ENCODE measurements at places on chromosomes 3 and 15.

- DNase-seq = no peak
Observed at GRCh38 chr3:80898211-80898610, 863.2 kb downstream of the GBE1 start.

- no peak for DNase-seq
Observed at GRCh38 chr3:60801307-60801706, 449.9 kb downstream of the FHIT start.

GRCh38 chr15:63046917-63047760, 4.6 kb downstream of the TPM1 start:
- DNase-seq = no peak

DNA sequence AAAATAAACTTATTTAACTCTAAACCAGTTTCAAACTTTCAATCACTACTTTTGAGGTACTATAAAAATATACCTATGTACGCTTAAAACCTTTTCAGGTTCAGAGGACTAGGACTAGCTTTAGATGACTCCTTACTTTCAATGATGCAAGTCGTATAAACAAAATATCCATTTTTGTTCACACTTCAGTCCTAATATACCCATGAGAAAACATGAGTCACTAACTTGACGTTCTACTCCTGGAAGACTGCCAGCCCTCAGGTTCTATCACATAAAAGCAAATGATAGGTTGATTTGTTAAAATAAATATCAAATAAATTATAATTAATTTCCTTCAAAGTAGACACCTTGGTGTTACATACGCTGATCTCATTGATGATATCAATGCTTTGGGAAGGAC, 10.6 kb upstream of the P3H2 start:
- no peak for DNase-seq

DNA sequence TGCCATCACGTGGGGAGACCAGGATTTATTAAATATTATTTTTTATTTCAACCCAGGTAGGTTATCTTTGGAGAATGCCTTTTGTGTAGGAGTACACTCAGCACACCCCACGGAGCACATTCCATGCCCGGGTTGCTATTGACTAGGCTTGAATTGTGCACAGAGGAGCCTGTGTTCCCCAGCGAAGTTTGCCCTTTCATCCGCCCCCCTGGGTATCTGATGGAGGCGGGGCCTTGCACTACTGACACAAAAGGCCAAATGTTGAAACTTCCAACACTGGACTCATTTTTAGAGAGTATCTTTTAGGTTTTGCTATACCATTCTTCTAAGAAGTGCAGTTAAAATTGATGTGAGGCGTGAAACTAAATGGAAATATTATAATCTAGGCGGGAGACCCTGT, 39.3 kb upstream of the PPP4R2 start:
- DNase-seq = no peak

DNA sequence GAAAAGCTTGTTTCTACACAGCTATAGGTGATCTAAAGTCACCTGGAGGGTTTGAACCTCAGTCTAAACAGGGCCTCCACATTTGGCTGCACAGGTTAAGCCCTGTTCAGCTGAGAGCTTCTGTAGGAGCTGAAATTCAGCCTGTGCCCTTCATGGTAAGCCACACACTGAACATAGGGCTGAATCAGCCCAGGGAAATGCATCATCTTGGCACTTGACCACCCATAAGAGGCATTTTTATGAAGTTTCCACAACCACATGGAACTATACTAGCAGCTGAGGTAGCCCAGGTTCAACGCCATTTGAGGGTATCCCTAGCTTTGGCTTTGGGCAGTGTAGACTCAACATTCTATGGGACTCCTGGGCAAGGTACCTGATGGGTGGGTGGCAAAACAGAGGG, 126.8 kb downstream of the FAM174B start:
- no peak for DNase-seq

DNA sequence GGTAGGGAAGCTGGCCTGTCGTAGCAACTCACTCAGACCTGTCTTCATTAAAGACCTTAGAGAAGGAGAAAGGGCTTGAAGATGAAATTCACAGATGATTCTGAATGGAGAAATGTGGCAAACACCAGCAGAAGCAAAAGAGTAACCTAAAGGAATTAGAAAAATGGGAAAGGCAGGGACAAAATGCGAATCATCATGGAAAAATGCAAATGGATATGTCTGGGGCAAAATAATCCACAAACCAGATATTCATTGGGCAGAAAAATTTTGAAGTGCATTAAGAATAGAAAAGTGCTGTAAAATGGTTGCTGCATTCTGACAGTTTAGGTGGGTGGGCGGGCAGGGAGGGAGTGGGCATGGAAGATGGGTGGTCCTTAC, 156.9 kb upstream of the RASGRP1 start:
- no peak for DNase-seq

- DNase-seq = peak; percentile 75
Observed at GRCh38 chr3:127673191-127674100, 694 bp downstream of the ABTB1 start.

GRCh38 chr15:89926158-89926557, 13.4 kb upstream of the ARPIN start:
- DNase-seq = no peak

DNA sequence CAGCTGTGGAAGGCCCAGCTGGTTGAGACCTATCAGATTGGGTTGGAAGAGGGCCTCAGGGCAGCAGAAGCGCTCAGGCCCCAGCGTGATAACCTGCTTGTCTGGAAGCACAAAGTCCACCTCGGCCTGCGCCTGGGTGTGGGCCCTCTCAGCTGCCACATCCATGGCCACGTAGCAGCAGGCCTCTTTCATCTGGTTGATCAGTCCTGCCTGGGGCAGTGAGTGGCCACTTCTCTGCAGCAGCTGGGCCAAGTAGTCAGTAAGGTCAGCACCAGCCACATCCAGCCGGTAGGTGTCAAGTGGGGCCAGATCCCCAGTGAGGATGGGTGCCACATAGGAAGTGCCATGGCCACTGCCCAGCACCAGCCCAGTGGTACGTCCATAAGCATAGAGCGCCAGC, 3.9 kb upstream of the CAMKV start:
- DNase-seq = no peak

- no peak for DNase-seq
Observed at GRCh38 chr15:73391128-73391872, 22.5 kb upstream of the HCN4 start.

- DNase-seq = no peak
Observed at GRCh38 chr3:39910826-39911464, 101.5 kb downstream of the MYRIP start.

DNA sequence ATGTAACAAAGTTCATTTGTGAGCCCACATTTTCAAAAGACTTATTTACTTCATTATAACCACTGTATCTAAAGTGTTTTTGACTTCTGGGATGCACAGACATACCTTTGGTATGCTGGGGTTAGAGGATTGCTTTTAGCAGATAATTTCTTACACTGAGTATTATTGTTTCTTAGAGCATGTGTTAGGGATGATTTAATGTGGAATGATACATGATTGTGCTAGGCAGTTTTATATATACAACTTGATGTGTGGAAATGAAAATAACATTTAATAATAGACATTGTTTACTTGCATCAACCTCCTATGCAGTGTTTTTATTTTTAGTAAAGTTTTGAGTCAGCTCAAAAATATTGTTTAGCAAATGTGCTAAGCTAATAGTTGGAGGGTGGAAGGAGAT, 3.4 kb downstream of the KIF23 start:
- no peak for DNase-seq

DNA sequence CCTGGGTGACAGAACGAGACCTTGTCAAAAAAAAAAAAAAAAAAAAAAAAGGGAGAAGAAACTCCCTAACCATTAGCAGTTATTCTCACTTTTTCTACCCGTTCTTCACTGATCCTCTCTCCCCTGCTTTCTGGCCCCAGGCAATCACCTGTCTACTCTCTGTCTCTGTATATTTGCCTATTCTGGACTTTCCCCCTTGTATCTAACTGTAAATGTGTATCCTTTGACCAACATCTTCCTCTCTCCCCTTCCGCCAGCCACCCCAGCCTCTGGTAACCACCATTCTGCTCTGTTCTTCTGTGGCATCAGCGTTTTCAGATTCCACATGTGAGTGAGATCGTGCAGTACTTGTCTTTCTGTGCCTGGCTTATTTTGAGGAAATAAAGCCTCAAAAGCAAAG, 6.9 kb downstream of the CYFIP1 start:
- DNase-seq = no peak

DNA sequence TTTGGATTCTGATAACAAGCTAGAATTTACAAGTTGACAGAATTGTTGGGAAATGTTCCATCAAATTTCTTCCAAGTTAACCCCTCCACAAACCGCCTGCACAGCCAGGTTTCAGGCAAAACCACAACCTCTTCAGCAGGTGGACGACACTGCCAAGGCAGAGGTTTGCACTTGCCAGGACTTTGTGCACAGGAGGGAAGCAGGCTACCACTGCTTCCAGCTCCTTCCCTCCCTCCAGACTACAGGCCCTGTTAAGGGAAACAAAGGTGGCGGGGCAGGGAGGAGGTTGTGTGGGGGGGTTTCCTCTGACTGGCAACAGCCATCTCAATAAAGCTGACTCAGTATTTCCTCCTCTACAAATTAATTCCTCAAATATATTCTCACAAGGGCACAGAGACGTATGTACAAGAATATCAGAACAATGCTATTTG, 42.2 kb downstream of the TBC1D2B start:
- no peak for DNase-seq

GRCh38 chr15:47332481-47332880, 384.8 kb upstream of the SEMA6D start:
- no peak for DNase-seq

GRCh38 chr3:13644341-13645117, 95.6 kb downstream of the FBLN2 start:
- no peak for DNase-seq

- DNase-seq = no peak
Observed at GRCh38 chr15:59887211-59887610, 116.9 kb upstream of the FOXB1 start.

DNA sequence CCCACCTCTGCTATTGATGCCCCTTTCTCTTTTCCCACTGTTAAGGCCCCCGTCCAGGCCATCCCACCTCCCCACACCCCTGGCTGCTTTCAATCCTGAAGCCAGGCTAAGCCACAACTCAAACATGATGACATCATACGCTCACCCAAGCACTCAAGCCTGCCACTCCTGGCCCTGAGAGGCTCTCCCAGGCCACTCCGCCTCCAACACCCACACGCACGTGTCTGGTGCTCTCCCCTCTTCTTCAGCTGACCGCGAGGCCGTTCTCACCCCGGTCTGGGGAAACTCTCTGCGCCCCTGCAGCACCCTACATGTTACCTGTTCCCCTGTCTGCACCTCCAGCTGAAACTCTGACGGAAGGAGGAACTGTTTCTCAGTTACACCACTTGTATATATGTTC, 6.2 kb downstream of the ZXDC start:
- no peak for DNase-seq

GRCh38 chr3:45503904-45504651, 90.5 kb upstream of the LIMD1 start:
- no peak for DNase-seq

DNA sequence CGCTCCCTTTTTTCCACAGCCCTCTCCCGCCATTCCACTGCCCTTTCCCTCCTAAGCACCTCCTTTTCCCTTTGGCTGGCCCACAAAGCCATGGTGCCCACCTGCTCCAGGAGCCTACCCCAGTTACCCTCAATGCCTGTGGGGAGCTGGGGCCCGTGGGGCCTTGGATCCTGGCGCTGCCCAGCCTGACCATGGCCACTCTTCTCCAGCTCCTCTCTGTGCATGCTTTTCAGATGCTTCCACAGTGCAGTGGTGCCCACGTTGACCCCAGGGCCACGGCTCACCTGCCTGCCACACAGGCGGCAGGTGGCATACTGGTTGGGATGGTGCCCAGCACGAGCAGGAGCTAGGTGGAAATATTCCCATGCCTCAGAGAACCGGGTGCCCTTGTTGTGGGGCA, 1.5 kb downstream of the ZBED2 start:
- no peak for DNase-seq

DNA sequence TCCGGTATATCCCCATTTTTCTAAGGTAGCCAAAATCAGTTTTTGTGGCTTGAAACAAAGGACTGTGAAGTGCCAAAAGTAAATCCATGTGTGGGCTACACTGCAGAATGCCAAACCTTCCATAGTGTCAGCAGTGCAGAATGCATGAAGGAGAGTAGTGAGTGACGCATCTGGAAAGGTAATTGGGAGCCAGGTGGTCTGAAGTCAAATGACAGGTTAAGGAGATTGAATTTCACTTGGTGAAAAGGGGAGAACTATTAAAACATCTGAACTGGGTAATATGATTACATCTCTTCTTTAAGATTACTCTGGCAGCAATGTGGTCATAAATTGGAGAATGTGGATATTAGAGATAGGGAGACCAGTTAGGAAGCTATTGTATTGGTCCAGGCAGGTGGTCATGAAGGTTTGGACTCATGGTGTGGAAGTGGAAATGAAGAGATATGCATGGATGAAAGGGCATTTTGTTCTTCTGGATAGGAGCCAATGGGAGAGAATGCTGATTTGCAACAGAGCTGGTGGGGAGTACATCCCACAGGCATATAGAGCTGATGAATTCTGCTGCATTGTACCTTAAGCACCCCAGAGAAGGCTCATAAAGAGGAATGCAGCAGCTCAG, 118.2 kb downstream of the ECT2 start:
- no peak for DNase-seq

GRCh38 chr3:69297501-69297900, 88.4 kb downstream of the FRMD4B start:
- no peak for DNase-seq

DNA sequence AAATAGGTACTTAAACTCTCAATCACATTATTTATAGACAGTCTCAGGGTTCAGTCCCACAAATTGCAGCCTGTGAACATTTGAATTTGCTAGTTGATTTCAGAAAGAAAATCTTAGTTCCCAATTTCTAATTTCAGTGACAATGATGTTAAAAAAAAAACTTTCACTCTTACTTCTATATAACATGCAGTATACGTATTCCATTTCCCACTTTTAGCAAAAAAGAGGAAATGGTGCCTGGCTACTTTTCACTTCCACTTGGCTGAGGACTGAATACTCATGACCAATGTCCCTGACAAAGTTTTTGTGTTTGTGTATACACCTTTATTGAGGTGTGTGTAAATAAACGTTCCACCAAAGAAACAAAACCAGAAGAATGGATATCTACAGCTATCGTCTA, 32.1 kb upstream of the XCR1 start:
- DNase-seq = no peak

DNA sequence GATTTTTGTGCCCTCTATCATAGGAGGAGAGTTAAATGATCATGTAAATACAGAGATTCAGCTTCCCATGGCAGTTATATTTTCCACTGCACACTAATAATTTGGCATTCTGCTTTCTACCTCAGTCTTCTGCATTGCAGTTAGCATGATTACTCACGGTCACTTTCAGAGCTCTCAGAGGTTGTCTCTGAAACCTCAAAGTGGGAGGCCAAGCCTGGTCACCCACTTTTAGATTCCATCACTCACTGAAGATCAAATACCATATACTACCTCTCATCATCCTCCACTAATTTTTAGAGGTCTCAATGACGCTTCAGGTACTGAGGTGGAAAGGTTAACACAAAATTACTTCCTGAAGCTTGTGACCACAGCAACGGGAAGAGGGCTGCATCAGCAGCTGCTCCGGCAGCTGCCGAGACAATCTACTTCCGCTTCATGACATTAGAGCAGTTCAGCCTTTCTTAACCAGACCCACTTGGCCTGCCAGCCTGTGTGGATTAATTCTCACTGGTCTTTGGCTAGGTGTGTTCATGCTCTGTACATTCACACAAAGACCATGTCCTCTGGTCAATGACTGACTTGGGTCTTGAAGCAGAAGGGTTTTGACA, 416.4 kb upstream of the PDZRN3 start:
- no peak for DNase-seq

- no peak for DNase-seq
Observed at GRCh38 chr3:126540342-126540849, 16.4 kb downstream of the CHST13 start.

GRCh38 chr15:78264304-78265136, at the start of gene DNAJA4:
Gene DNAJA4, plus strand, starts transcription at chr15:78264562. Its CDS starts 202 bp downstream, at chr15:78264764.
- no peak for DNase-seq

- no peak for DNase-seq
Observed at GRCh38 chr3:141399200-141399599, 30.9 kb downstream of the ZBTB38 start.
